ENCODE measurements at places on chromosomes 16 and 17.

DNA sequence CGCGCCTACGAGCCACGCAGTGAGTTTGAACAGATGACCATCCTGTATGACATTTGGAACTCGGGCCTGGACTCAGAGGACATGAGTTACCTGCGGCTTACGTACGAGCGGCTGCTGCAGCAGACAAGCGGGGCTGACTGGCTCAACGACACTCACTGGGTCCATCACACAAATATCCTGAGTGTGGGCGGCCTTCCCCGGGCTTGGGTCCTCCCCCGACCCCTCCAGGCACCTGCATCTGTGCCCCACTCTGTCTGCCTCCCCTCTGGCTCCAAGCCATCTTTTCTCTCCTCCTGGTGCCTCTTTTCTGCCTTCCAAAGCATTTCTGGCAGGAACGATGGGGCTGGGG lies 5.0 kb upstream of the HSD3B7 start:
- DNase-seq: no peak

DNA sequence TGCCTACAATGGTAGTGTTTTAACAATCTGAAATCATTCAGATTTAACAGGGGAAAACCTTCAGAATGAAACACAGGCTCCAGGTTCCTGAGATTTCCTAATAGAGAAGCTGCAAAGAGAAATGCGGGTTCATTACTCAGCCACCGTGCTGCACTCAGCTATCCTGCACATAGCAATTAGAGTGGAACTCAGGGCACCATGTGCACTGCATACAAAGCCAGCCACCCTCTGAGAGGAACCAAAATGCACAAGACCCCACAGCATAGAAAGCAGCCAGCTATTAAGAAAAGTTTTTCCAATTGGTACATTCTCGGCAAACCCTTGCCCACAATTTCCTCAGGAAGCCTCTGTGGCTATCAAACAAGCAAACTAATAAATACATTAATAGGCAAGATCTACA lies 37.4 kb downstream of the TOM1L2 start:
- DNase-seq: no peak

- DNase-seq: peak; percentile 44
These were observed 735 bp downstream of the PSMD11 start for GRCh38 chr17:32445074-32445415.

DNA sequence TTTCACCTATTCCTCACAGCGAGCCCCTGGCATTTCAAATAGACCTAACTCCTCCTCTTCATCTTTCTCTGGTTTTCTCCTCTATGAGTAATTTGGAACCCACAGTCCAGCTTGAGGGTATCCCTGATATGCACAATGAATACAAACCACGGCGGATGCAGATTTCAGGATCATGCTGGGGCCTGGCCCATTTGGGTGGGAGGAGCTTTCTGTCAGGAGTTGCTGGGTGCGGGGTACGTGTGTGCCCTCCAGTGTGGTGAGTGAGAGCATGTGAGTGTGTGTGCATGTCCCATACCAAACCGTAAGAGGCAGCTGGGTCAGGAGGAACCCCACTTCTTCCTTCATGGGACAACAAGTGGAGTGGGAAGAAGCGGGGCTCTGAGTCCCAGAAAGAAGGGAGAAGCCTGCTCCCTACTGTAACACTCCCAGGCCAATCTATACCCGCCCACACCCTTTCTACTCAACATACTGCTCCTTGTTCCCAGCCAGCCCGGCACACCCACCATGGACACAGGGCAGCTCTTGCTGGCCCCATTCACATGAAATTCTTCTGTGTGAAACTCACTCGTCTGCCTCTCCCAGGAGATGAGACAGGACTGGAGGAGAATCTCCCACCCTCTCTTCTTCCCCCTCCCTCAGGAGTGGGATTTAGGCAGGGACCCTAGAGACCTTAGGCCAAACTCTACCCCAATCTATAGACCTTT lies 18.4 kb downstream of the CNTNAP1 start:
- no peak for DNase-seq

DNA sequence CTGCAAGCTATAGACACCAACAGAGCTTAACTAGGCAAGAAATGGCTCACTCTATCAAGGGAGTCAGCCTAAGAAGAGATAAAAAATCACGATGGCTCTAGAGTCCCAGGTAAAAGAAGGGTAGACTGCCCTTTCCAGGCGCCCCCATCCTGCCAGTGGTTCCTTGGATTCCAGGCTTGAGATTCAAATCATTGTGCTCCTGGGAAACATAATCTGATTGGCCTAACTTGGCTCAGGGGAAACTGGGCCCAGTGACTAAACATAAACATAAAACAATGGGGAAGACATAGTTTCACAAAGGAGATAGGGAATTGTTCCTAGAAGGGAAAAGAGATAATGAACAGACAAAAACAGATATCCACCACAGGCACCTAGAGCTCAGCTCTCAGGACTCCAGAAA lies 56.4 kb downstream of the ZNF18 start:
- no peak for DNase-seq

- no peak for DNase-seq
These were observed 2.6 kb downstream of the TSPOAP1 start for GRCh38 chr17:58325976-58326468.

GRCh38 chr16:53159781-53160436 lies 105.1 kb downstream of the CHD9 start:
- peak; percentile 15 for DNase-seq

GRCh38 chr16:57801098-57801808 lies 1.0 kb downstream of the KIFC3 start:
- peak; percentile 62 for DNase-seq

GRCh38 chr17:31373150-31374093 lies 18.1 kb upstream of the RAB11FIP4 start:
- no peak for DNase-seq

- DNase-seq: peak; percentile 91
These were observed 10.0 kb upstream of the C1QTNF8 start for GRCh38 chr16:1105888-1106620.

- DNase-seq: no peak
These were observed 87.8 kb downstream of the SMG6 start for GRCh38 chr17:2215616-2216364.

GRCh38 chr16:27935076-27935475 lies 128.4 kb downstream of the GSG1L start:
- no peak for DNase-seq

Measured in Calu3 (cell line).